Fibroblast of gingiva (primary cell): ENCODE measurements at places on chromosomes 7 and 10.

DNA sequence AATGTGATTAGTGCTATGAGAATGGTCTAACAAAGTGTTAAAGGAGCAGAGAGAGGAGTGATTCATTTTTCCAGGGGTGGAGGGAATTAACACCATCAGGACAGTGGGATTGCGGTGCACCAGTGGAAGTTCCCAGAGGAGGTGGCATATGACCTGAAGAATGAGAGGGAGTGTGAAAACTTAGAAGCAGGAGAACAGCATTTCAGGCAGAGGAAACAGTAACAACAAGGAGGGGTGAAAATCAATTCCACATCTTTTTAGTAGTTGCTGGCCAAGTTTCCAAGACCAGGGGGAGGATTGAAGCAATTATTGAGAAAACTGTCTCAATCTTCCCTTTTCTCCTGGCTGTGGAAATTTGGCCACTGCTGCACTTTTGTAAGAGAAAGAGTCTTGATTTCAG lies 23.7 kb upstream of the CCDC172 start:
- DNase-seq = no peak

DNA sequence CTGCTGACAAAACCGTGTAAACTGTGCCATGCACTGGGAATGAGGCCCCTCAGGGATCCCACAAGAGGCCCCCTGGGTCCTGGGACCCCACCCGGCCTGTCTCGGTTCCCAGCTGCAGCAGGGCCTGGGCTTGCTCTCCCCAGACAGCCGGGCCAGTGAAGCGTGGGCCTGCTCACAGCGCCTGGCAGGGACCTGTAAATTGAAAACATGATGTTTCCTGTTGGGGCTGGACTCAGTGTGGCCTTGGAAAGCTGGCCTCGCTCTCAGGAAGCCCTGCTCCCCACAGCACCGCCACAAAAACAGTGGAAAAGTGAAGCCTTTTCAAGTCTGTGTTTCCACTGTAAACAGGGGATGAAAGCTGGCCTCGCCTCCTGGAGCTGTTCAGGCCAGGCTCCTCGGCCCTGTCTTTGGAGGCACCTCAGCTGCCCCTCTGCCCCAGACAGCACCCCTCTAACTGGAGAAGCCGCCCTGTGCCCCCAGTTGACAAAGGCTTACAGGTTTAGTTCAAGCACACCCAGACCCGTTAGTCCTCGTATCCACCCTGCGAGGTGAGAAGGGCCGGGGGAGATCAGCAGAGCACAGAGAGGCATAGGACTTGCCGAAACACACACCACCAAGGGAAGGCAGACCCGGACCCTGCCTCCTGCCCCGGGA lies 108.3 kb downstream of the ZMIZ1 start:
- no peak for DNase-seq

DNA sequence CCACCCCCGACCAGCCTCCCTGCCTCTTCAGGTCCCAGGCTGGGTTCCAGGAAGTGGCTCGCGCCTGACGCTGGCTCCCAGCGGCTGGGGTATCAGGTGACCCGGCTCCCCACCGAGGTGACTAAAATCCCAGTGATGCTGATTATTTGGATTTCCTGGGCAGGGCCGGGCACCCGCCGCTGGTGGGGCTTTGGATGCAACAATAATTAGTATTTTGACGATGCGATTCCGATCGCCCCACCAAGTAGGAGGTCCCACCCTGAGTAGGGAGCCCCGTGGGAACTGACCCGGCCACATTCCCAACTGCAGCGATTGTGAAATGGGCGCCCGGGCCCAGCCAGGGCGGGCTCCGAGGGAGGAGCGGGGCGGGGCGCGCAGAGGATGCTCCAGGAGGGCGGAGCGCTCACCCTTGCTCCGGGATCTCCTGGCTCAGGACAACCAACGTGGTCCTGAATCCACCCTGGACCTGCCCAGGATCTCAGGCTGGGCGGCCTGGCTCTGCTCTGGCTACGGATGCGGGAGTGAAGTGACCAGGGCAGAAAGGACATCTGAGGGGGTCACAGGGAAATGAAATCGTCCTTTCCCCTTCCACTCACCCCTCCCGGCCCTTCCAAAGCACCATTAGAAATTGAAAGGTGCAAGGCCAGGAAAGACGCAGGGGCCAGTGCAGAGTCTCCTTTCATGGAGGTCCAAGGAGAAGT lies 32.6 kb downstream of the DUSP5 start:
- peak; percentile 75 for DNase-seq

DNA sequence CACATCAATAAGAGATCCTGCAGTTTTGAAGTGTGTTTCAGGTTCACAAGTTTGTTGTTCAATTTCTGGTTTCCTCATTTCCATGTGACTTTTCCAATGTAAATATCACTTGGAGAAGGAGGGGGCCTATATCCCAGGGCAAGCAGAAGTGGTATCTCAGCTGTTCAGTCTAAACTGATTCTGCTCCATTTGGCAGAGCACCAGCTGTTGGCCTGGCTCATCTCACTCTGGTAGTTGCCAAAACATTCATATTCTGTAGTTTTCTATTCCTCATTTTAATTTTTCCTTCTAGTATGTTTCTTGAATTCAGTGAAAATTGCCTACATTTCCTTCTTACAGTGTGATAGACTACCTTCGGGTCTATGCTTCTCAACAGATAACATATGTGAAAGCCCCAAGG lies 101.8 kb upstream of the TAC1 start:
- no peak for DNase-seq

- no peak for DNase-seq
These were observed 458 bp downstream of the COX15 start for GRCh38 chr10:99731306-99732032.

DNA sequence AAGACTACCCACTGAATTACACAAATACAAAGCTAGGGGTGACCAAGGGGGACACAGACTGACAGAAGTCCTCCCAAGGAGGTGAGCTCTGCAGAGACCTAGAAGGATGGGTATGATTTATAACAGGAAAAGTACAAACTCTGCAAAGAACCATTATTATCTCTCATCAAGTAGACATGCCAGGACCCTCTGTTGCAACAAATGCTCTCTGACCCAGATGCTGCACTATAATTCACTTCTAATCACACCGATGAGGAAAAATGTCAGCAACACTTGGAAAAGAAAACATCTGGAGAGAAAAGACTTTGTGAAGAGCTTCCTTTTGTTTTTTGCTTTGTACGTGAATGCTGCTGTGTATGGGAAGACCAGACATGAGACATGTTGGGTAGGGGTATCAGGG lies 178.3 kb upstream of the PDE1C start:
- DNase-seq = no peak

DNA sequence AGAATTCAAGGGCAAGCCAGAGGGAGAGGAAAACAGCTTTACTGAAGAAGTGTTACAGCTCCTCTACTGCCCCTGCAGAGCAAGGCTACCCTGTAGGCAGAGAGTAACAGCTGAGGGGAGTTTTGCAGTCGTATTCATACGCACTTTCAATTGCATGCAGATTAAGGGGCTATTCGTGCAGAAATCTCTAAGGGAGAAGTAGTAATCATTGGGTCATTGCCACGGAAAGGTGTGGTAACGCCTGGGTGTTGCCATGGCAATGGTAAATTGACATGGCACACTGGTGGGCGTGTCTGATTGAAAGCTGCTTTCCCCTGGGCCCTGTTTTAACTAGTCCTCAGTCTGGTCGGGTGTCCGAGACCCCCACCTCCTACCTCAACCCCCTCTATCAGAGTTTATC lies 227.2 kb downstream of the NSUN6 start:
- DNase-seq = no peak

DNA sequence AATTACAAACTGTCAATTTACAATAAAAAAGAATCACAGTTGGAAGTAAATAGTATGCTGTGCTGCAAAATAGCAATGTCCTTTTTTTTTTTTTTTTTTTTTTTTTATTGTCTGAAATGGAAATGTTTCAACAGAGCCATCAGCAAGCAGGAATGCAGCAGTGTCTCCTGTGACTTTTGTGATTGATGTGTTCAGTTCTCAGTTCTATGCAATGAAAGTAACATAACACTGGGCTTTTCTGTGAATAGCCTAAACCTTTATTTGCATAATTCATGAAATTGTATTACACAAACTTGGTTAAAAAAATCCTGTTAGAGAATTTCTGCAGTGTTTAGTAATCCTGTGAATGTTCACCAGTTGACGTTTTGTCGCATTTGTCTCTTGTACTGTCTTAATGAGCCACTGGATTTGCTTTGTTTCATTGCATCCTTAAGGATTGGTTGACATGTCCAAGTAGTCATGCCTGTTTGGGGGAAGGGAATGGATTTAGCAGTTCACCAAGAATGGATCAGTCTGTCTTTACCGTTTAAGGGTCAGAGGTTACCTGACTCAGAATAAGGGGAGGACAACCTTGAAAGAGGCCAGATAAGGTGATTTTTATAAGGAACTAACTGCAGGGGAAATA lies 192.7 kb downstream of the MLLT10 start:
- DNase-seq = no peak

DNA sequence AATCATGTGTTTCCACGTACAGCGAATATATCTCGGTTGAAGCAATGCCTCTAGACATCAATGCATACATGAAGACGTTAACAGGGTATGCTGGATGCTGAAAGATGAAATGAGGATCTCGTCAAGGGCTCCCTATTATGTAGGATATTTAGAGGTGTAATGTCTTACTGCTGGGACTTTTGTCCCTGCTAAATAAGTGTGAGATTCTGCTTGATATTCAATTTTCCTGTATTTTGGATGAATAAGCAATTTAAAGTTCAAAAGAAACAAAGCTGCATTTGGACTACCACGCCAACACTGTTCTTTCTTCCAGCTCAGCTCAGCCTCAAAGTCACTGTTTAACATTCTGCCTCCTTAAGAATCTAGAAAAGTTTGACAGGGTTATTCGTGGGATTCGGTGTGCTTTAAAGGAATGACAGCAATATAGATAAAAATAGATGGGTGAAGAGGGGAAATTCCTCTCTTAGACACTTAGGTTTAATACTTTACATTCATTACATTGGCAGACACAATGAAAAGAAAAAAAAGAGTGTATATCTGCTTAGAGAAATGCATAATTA lies 110.1 kb upstream of the RHEB start:
- no peak for DNase-seq

DNA sequence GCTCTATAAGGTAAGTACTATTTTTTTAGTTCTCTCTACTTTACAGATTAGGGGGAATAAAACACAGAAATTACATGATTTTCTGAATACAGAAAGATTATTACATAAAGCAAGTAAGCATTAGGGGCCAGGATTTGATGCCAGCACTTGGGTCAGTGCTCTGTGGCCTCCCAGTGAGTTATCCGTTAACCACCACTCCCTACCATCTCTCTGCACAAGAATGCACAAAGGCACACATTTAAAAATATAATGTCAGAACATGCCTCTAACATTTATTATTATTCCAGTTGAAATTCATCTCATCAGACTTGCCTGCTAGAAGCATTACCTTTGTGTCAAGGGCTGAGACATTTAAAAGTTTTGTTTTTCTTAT lies 59.0 kb downstream of the MET start:
- no peak for DNase-seq

DNA sequence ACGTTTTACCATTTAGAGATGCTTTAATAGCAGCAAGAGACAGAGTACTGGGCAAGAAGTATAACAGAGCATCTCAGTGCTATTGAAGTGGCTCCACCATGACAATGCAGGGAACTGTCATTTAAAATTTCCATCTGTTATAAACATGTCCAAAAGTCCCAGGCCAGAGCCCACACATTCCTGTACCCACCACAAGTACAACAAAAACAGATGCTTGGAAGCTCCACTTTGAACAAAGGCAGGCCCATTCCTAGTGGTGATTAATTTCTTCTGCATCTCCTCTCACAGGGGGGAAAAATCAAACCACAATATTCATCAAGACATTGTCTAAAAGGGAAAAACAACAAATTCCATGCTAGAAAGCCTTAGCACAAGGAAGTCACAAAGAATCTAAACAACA lies 627.9 kb downstream of the PARD3 start:
- peak; percentile 75 for DNase-seq

GRCh38 chr7:110104243-110104642 lies 986.7 kb upstream of the LRRN3 start:
- DNase-seq = no peak
